Stimulated activated CD4-positive, alpha-beta T cell treated with anti-CD3 and anti-CD28 coated beads, Interleukin-1b, Interleukin-23, amount 100 ng/mL, for 1 hour (primary cell): ENCODE measurements at places on chromosomes 6 and 20.
A peak's percentile ranks its signal among the peaks of the same experiment; 100 is the strongest.

- no peak for DNase-seq
Measured at GRCh38 chr6:7974938-7975763, 64.6 kb upstream of the TXNDC5 start.

GRCh38 chr6:43604174-43604573, 24.9 kb downstream of the GTPBP2 start:
- DNase-seq, result no peak

- no peak for DNase-seq
Measured at GRCh38 chr20:25022680-25023079, 30.1 kb upstream of the APMAP start.

DNA sequence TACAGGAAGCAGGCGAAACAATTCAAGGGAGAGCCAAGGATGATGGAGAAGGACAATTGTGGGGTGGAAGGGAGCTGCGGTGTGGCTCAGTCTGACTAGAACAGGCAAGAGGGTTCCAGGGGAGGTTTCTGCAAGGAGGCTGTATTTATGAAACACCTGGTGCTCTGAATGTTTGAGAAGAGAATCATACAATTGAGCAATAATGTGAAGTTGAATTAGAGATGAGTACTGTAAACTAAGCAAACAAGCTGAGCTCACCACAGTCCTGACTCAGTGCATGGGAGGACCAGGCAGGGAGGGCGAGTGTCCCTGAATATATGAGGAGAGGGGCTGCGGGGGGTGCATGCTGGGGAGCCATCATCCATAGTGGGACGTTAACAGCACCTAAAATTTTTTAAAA, 279.7 kb downstream of the KIF16B start:
- no peak for DNase-seq

- no peak for DNase-seq
Measured at GRCh38 chr20:15705975-15706374, 867.3 kb downstream of the KIF16B start.

DNA sequence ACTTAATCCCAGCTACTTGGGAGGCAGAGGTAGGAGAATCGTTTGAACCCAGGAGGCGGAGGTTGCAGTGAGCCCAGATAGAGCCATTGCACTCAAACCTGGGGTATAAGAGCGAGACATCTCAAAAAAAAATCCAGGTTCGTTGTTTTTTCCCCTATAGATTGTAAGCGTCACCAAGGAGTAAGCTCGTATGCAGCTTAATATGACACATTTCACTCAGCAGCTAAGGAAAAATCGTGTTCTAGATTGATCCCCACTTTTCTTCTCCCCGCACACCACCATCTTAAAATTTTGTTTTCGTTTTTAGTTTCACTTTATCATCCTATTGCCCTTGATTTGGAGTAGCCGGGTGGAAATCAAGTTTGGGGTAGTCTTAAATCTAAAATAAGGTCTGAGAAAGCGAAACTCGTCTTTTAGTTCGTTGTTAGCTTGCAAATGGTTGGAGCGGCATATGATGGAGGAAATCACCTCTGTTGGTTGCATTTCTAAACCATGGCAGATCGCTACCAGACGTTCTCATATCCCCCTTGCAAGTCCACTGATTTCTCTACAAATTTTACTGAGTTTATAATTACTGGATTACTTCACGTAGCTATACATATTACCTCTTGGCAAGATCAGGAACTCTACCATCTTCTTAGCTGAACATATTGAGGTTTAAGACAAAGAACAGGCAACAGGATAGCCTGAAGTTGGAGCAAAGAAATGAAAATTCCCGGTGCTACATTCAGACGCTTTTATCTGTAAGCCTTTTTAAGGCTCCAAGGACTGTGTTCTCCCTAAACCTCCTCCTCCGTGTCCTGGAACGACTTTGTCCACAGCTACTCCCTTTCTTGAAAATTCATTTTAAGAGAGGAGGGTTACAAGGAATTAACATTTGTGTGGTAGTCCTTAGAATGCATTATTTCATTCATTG, 91.1 kb upstream of the BTN3A2 start:
- DNase-seq, result no peak

- no peak for DNase-seq
Measured at GRCh38 chr20:53826597-53827291, 233.1 kb upstream of the ZNF217 start.

- no peak for DNase-seq
Measured at GRCh38 chr6:105695461-105695860, 292.6 kb upstream of the PREP start.

DNA sequence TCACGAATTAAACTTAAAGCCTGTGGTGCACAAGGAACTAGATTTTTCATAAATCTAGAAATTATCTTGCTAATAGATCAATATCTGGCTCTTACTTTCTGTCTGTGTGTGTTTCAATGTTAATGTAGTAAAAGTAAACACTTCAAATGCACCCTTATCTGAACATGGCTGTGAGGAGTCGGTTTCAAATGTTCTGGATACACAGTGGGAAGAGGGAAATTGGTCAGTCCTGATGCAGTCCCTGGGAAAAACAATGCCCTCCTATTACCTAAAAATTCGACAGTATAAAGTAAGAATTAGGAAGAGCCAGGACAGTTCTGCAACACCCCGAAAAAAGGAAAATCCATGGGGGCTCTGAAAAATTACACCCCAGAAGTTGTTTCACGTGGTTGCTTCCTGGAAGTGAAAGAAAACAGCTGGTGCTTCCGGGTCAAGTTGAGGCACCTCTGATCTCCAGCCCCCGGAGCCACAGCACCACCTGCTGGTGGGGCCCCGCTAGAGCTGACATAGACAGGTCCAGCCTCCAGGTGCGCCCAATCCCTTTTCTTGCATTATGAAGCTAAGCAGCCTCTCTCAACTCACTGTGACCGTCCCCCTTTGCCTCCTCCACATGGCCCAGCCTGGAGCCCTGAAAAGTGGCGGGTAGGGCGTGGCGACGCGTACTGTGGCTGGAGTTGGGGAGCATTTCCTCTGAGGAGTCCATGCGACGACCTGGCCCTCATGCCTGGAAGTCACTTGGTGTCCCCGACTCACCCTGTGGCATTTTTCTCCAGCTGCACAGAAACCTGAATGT, 8.3 kb downstream of the SEMG2 start:
- DNase-seq, result peak; percentile 4

GRCh38 chr6:106533054-106533453, 96.2 kb downstream of the RTN4IP1 start:
- DNase-seq, result no peak

DNA sequence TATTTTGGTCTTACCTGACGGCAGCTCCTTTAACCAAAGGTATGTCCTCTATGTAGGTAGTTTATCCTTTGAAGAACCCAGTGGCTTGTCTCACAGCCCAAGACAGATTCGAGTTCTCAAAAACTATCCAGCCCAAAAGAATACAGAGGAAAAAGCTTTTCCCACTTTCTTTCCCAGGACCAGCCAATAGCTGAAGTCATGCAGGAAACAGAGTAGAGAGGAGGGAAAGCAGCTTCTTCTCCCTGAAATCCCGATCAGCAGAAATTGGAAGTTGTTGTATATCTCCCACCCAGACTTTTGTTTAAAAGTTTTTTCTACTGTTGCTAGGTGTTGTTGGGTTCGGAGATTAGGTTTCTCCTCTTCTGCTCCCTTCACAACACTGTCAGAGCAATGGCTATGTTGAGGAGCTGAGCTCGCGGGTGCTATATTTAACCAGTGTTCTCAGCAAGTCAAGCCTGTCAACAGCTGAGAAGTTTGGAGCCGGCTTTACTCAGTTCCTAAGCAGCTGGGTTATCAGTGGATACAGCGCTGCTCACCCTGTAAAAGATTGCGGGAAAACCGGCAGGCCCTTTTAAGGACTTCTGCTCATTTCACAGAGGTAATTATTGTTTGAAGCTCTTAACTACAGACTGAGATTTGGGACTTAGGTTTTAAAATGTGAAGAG, at the start of gene FILIP1:
FILIP1 (minus strand) TSS at position 401 of the 665 bp plus-strand sequence. CDS start 78,828 bp downstream, outside the sequence.
- no peak for DNase-seq

DNA sequence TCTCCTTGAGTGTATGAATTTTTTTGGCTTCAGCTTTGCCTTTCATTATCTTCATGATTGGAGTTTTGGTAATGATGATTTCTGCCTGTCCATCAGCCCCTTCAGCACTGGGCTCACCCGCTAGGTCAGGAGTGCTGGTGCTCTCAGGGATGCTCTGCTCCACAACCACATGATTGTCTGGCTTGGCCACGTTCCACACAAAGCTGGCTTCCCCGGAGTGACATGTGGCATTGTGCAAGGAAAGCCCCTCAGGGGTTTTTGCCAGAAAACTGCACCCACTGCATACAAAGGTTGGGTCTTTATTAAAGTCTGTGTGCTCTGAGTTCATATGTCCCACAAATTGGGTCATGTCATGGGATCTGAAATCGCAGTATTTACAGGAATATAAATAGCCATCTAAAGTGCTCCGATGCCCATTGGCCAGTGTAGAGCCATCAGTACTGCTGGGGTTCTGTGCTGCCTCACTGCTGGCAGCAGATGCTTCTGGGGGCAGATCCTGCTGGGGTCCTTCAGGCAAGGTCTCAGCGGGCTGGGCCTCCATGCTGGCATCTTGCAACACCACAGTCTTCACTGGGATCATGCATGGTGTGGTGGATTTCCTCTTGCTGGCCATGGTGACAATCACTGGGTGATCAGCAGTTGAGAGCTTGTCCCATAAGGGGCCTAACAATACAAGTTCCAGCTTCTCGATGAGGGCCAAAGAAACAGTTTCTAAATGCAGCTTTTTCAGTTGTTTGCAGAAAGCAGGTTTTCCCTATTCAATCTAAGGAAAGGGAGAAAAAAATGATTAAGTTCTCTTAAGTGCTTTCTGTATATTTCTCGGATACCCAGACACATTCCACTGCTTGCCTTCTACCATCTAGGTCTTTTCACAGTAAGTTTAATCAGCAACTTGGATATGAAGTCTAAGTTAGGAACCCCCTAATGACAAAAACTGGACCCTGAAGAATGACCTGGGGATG, 67.2 kb downstream of the PLCG1 start:
- no peak for DNase-seq

- no peak for DNase-seq
Measured at GRCh38 chr20:50298554-50299324, 108.1 kb downstream of the CEBPB start.

GRCh38 chr6:86511962-86512361, 425.4 kb upstream of the HTR1E start:
- no peak for DNase-seq

DNA sequence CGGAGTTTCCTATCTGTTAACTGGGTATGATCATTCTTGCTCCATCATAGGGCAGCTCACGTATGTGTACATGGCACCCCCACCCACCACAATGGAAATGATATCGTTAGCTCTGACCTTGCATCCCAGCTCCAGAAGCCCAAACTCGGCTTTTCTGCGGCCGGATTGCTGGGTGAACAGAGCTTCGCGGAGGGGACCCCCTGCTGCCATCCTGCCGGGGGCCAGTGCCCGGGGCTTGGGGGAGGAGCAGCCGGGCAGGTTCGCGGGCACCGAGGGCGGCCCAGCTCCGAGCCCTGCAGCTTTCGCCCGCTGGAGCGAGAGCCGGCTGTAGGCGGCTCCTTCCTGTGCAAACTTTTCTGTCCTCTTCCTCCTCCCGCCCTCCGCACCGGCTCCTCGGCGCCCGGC, 24.9 kb upstream of the FUCA2 start:
- DNase-seq, result no peak

GRCh38 chr6:114342086-114342825, 567 bp downstream of the HS3ST5 start:
- DNase-seq, result no peak

GRCh38 chr20:12786276-12786675, 222.5 kb upstream of the SPTLC3 start:
- DNase-seq, result no peak

DNA sequence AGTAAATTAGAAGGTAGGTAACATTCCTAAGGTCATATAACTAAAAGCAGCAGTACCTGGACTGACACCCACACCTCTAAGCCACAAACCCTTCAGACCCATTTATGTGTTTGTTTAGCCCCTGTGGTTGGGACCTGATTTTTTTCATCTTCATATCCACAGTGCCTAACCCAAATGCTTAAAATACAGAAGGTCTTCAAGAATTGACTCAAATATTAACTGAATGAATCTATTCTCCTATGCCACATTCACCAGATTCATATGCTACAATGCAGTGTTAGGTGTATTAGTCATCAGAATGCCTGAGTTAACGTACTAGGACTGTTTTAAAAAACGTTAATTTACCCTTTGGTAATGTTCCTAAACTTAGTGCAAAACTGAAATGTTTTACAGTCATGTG, 124.8 kb downstream of the AHI1 start:
- no peak for DNase-seq

DNA sequence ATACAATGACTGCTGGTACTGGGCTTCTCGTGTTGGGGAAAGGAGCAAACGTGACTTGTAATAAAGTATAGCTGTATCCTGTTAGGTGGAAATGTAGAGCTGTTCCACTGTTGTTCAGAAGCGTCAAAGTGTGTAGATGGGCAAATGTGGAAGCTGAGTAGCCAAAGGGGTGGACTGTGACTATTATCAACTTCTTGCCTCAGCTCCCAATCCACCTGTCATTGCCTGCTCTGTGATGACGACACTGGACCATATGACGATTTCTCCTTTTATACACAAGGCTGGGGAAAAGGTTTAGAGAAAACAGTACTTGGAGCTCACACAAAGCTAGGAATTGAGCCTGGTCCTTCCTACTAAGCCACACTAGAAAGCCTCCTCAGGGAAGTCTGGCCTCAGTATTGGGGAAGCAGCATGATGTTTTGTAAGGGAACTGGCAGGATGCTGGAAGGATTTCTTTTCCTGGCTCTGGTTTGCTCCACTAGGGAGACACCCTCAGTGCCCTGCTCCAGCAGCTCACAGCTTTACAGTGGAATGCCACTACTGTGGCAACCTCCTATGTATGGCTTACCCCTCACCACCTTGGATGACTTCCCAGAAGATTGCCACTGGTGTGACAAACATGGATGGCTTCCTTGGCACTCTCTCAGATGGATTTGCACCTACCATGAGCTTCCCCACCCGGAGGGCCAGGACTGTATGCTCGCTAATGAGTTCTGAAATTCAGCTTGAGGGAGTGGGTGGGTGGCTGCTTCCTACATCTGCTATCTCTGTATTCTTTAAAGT, 20.0 kb downstream of the CD164 start:
- no peak for DNase-seq

DNA sequence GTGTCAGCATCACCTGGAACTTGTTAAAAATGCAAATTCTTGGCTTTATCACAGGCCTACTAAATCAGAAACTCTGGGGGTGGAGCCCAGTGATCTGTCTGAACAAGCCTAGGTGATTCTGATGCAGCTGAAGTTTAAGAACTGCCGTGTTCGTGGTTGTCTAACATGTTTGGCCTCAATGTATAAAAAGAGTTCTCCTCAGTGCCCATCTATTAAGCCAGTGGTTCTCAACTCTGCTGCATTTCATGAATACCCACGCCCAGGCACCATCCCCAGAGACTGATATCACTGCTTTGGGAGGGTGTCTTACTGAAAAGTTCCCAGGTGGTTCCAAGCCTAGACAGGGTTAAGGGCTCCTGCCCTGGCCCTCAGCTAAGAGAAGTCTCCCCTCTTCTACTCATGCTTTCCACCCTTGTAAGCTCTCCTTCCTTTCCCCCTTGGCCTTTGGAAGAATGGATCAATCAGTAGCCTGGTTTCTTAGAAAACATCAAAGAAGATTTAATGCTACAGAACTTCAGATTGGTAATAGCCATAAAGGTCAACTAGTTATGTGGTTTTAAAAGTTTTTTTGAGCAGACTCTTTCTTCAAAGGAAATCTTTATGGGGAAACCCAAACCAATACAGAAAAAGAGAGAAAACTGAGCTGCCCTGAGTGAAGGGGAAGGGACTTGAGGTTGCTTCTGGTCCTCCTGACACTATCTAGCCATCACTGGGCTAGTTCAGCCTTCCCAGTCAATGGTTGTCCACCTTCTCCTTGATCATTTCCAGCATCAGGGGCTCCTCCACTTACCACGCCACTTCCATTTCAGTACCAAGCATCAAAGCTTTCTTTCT, 38.9 kb upstream of the TNFAIP3 start:
- no peak for DNase-seq
